ENCODE measurements at places on chromosomes 5 and 9. TPM values are rescaled to one million over a fixed set of nuclear protein-coding genes. Genes with fewer than 3 reads are reported as not detected.

TRIO gene
- 50.4 TPM for total RNA-seq

MARVELD2 gene
- total RNA-seq, result 2.0 TPM

SOHLH1 gene
- not detected for total RNA-seq

CAVIN4 gene
- 38.0 TPM for total RNA-seq

STC2 gene
- 17.5 TPM for total RNA-seq

ST8SIA4 gene
- total RNA-seq, result 8.1 TPM

TMEM167A gene
- total RNA-seq, result 59.4 TPM

ENHO gene
- 0.60 TPM for total RNA-seq

CARTPT gene
- not detected for total RNA-seq

RNF183 gene
- total RNA-seq, result not detected

RANBP3L gene
- 0.18 TPM for total RNA-seq

MGAT1 gene
- total RNA-seq, result 133 TPM

GABRA6 gene
- total RNA-seq, result not detected

PRDM9 gene
- not detected for total RNA-seq

AJM1 gene
- total RNA-seq, result 5.0 TPM

PCDHGA2 gene
- 7.3 TPM for total RNA-seq

EMB gene
- 14.6 TPM for total RNA-seq

PLAC8L1 gene
- not detected for total RNA-seq

WNK2 gene
- total RNA-seq, result 174 TPM

OLFM1 gene
- 25.5 TPM for total RNA-seq

AFF4 gene
- total RNA-seq, result 33.3 TPM

HRH2 gene
- total RNA-seq, result 20.0 TPM

PPP3R2 gene
- total RNA-seq, result not detected
